ENCODE measurements at places on chromosomes 12 and 14.

GRCh38 chr12:48851883-48852733, at the start of gene DDX23:
TSS of gene DDX23 (minus strand) at chr12:48852163. CDS start at chr12:48845782, 6,381 bp downstream.
- DNase-seq: peak; percentile 93

GRCh38 chr12:71441836-71442566, 2.4 kb downstream of the LGR5 start:
- no peak for DNase-seq

- DNase-seq: no peak
Measured at GRCh38 chr12:84856156-84856900, 56.3 kb downstream of the SLC6A15 start.

GRCh38 chr12:65195387-65196055, 26.1 kb downstream of the LEMD3 start:
- DNase-seq: no peak

GRCh38 chr14:94349276-94349675, 26.1 kb upstream of the SERPINA6 start:
- no peak for DNase-seq

GRCh38 chr12:127459166-127459565, 807.8 kb upstream of the TMEM132C start:
- no peak for DNase-seq

- DNase-seq: no peak
Measured at GRCh38 chr12:76708296-76708695, 55.6 kb upstream of the ZDHHC17 start.

DNA sequence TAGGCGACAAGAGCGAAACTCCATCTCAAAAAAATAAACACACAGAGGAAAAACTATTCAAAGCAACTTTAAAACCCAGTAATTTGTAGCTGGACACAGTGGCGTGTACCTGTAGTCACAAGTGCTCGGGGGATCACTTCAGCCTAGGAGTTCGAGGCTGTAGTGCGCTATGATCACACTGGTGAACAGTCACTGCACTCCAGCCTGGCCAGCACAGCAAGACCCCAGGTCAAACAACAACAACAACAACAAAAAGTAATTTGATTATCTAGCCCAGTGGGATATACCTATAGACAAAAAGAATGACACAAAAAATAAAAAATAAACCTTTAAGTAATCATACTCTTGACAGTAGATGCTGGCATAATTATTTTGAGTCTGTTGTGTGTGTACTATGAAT, 29.3 kb downstream of the STX2 start:
- DNase-seq: no peak

DNA sequence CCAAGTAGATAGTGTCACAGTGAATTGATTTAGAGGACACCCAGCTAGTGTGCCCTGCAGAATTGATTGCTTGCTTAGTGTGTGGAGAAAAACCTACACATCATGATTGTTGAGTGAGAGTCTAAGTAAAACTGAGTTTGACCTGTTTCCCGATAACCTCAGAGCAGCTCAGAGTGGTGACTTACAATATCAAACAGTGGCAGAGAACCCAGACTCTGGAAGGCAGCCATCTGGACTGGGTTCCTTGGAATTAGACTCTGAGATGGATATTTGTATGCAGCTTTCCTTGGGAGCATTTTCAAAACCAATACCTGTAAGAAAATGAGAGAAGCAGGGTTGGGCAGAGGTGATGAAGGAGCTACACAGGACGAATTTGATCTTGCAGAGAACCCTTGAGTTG, 109.8 kb downstream of the IPO8 start:
- DNase-seq: no peak

- DNase-seq: no peak
Measured at GRCh38 chr12:685388-685787, 22.1 kb upstream of the NINJ2 start.

DNA sequence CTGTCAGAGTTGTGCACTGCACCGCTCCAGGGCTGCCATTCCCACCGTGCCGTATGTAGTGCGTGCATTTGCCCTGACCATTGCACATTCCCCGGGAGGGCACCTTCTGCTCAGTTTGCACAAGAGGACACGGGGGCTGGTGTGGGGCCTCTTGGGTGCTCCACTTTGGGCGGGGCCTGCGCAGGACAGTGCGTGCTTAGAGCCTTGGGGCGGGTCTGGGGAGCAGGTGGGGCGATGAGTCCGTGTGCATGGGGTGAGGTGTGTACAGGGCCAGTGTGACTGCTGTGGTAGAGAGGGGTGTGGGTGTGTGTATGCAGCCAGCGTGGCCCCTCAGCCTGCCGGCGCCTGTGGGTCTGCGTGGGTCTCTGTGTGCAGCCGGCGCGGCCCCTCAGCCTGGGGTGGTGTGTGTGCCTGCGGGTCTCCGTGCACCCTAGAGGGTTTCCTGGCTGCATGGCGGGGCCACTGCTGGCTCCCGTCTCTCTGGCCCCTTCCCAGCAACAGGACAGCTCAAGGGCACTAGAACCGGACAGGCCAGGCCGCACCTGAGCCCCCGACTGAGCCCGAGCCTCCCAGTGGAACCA, 31.9 kb downstream of the FBRSL1 start:
- no peak for DNase-seq

DNA sequence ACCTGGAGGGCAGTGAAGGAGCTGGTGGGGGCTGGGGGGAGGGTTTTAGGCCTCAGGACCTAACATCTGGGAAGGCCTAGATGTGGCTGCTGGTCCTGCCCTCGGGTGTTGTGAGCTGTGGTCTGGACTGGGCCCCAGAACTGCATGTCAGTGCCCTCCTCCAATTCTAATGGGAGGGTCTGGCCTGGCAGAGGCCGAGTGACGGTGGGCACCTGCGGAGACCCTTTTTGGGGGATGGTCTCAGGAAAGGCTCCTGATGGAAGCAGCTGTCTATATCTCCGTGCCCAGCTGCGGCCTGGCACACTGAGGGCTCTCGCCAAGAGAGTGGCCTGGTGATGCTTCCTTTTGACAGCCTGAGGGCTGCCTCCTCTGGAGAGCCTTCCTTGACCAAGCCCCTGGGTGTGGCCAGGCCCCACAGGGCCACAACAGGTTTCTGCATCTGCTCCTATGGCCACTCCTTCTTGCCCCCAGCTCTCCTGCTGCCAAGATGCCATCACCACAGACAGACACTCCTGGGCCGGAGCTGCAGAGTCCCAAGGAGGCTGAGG, 5.3 kb downstream of the EXOC3L4 start:
- no peak for DNase-seq

DNA sequence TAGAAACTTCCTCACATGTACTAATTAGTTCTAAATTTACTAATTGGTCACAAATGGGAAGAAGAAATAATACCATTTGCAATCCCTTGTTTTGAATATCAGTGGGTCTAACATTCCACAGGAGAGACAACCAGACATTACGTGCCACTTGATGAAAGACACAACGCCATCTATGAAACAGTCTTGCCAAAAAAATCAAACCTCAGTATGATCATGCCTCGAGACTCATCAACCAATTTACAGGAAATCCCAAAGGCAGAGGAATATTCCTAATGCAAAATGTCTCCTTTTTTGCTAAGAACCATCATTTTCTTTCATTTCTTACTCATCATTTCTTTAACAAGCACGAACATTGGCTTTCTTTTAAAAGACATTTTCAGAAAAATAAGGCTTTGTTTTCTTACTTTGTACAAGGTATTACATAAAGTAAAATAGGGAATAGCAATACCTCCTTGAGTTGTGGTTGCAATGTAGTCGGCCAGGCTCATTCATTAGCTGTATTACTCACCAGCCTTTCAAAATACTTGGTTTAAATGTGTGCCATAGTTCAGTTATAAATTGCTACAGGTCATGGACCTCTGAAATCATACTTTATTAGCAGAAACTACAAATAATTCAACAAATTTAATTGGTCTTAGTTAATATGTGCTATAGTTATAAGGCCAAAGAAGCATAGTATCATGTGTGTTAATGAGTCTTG, 436.2 kb upstream of the FLRT2 start:
- no peak for DNase-seq

- no peak for DNase-seq
Measured at GRCh38 chr14:23481979-23482822, 12.7 kb downstream of the NGDN start.

DNA sequence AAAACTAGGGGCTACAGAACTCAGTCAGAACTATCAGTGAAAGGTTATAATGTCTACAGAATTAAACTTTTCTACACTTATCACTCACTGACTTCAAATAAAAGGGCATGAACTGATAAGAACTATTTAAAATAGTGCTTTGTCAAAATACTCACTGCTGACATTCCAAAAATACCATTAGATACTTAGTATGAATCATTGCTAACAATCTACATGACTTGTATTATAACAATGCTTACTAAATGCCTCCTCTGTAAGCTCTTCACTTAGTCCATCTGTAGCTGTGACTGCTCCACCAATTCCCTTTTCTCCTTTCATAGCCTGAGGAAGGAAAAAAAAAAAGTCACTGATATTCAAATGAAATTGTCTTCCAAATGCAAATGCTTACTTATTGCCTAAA, 17.0 kb downstream of the NFYB start:
- DNase-seq: no peak

GRCh38 chr12:120574106-120574505, 7.1 kb downstream of the POP5 start:
- DNase-seq: no peak

DNA sequence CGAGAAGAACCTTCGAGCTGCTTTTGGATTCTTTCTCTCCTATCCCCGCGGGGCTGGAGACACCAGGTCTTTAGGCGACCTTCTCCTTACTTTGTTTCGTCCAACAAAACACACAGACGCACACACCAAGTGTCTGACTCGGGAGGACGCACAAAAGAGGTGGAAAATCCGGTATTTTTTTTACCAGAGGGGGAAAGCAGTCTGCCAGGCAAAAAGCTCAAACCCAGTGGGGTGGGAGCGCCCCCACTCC, 2.1 kb downstream of the SIX4 start:
- DNase-seq: no peak

- no peak for DNase-seq
Measured at GRCh38 chr12:5484426-5484825, 52.5 kb downstream of the NTF3 start.

- DNase-seq: no peak
Measured at GRCh38 chr14:87271331-87271730, 721.7 kb downstream of the GALC start.

GRCh38 chr12:18653465-18653864, 84.3 kb downstream of the PLCZ1 start:
- DNase-seq: no peak

DNA sequence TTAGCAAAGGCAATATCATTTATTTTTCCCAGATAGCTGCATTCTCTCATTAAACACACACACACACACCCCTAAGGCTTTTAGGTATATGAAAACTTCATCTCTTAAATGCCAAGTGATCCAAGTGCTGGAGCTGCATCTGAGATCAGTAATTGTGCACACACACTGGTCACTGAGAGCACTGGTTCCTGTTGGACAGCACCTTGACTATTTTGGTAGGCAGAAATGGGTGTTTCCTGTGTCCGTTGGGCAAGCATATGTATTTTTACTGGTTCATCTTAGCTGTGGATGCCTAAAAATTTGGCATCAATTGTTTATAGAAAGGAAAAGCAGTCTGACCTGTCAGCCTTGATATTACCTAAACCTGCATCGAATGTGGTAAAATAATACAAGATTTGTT, 182.5 kb downstream of the MSRB3 start:
- no peak for DNase-seq

DNA sequence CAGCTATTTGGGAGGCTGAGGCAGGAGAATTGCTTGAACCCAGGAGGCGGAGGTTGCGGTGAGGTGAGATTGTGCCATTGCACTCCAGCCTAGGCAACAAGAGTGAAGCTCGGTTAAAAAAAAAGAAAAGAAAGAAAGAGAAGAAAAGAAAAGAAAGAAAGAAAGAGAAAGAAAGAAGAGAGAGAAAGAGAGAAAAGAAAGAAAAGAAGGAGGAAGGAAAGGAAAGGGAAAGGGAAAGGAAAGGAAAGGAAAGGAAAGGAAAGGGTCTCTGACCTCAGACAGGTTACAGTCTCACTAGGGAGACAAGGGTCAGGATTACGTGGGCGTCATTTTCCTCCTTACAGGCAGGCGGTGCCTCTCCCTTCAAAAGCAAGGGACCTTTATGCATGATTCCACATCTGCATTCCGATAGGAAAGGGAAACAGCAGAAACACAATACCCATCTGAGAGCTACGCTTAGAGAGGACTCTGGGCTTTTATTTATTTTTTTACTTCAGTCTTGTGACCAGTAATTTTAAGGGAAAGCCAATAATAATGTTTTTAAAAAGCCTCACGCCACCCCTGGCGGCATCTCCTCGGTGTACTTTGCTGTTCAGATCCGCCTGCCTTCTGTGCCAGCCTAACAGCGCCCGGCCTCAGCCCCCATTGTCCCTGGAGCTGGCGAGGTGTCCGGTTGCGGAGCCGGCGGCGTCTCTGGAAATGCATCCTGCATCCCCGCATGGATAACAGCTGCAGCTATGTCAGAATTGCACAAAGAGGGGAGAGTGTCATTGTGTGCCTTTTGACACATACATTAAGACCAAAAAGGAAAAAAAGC, 945 bp upstream of the HIP1R start:
- DNase-seq: peak; percentile 62

DNA sequence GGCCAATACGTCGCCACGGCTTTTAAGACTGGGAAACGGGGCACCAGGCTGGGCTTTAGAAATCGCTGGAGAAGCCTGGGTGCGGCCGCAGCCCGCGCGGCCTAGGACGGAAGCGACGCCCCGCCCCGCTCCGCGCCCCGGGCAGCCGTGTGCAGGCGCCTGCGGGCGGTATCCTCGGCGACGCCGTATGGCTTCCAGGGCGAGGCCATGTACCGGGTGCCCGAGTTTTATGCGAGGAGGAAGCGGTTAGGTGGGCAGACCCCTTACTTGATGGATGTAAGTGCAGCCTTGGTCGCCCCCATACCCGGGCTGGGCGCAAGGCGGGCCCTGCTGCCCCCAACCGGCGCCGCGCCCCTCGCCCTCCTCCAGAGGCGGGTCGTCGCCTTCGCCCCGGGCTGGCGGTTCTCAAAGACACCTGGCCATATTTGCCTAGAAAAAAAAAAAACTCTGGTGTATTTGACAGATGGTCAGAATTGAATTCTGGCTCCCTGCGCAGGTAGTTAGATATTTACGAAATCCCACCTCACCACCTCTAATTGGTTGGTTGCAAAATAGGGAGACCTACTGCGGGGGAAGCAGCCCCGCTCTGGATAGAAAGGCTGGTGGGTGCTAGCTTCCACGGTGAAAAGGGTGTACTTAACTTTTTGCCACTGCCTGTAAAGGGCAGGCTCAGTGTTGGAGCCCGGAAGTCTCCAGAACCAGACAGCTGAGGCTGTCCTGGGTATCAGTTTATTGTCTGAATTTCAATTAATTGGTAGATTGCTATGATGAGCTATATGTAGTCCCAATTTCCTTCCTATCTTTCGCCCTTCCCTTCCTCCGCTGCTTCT, at the start of gene PPP1R36:
Gene PPP1R36, plus strand, starts transcription at position 171 of the 830 bp plus-strand sequence. Its CDS starts 37 bp downstream, at position 208.
- DNase-seq: no peak

GRCh38 chr12:48157889-48158370, 615 bp upstream of the ASB8 start:
- DNase-seq: no peak

GRCh38 chr12:82910246-82910893, 223.7 kb downstream of the TMTC2 start:
- no peak for DNase-seq

DNA sequence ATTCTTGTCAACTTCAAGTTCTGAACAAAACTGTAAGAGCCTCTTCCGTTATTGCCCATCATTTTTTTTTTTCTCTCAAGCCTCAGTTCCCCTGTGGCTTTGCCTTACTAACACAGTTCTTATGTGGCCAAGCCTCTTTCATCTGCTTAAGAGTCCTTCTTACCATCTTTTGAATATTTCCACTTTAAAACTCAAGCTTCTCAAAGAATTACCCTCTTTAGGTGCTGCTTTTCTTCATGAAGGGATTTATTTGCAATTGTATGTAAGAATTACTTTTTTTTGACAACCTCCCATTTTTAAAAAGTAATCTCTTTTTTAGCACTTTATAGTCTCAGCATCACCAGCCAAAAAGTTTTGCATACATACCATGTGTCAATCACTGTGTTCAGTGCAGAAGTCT, 240.2 kb upstream of the RMST start:
- DNase-seq: no peak

Data from adrenal gland (tissue), 19 donors.